ENCODE measurements at places on chromosomes 6 and 20. TPM values are rescaled to one million over a fixed set of nuclear protein-coding genes. Genes with fewer than 3 reads are reported as not detected.

The CLPSL2 gene
- total RNA-seq, result not detected

The SEMG1 gene
- total RNA-seq, result not detected

The OARD1 gene
- total RNA-seq, result 26.4 TPM

The PDE7B gene
- total RNA-seq, result 13.3 TPM

The CLVS2 gene
- 0.04 TPM for total RNA-seq

The GSTA1 gene
- 0.49 TPM for total RNA-seq

DNA sequence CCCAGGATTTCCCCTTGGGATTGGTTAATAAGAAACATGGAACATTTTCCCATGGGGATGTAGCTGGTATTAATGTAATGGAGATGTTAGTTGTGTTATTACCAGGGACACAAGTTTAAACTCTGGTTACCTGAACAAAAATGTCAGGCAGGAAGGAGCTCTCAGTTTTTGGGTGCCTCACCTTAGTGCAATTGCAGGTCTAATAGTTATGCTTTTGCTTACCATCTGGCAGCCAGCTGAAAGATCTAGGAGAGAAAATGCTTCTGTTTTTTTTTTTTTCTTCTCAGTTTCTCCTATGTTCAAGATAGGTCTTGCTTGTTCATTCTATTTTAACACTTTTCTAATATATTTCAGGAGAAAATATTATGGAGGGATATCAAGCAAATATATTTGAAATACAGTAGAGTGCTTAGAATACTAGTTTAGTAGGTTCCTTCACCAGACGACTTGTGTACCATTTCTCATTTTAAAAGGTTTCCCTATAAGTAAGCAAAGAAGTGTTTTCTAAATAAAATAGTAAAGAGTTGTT lies 4.2 kb upstream of the UBE2J1 start:
- no peak for DNase-seq

- DNase-seq, result no peak
Observed at GRCh38 chr6:15713325-15713724, 50.5 kb upstream of the DTNBP1 start.

- no peak for DNase-seq
Observed at GRCh38 chr6:129609635-129610034, 100.3 kb downstream of the ARHGAP18 start.

DNA sequence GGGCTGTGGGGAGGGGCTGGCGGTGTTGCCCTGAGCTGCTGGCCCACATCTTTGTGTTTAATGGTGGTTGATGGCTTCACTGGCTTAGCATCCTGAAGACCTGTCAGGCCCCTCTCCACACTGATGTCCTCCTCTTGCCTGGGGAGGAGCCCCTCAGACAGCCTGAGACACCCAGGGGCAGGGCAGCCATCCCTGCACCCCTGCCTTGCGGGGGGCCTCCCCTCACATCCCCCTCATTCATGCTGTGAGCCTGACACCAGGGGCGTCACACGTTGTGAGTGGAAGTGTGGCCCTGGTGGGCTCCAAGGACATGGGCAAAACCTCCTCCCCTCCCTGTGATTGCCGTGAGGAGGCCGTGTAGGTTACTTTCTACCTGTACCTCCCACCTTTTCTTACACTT lies 152.7 kb downstream of the DTNBP1 start:
- DNase-seq, result peak; percentile 27

- DNase-seq, result no peak
Observed at GRCh38 chr6:4582506-4583417, 193.4 kb upstream of the CDYL start.

DNA sequence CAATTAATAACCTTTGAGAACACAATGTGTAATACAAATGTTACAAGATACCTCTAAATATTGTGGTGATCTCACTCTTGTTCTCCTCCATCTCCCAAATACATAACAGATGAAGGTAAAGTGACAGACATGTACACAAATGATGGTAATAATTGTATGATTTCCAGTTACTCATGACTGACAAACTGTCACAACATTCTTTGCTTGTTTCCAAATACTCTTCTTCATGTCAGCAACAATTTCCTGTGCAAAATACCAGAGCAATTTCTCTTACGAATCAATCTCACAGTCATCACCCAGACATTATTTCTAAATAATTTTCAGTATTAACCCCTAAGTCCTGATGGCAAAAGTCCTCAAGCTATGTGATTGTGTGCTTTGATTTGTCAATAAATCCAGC lies 92.9 kb downstream of the RPS12 start:
- no peak for DNase-seq

DNA sequence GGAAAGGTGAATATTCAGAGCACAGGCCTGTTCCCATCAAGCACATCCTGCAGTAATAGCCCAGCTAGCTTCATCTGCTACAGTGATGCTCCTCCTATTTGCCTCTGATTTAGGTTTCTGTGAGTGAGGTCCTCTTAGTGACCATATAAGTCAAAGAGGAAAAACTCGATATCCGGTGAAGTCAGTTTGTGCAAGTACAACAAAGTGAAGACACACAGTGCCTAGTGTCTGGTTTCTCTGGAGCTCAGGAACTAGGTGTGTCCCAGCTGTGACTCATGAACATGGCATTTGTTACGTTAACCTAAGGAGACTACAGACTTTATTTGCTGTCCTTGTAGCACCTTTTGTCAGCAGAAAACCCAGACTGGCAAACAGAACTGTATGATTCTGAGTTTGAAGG lies 33.9 kb downstream of the EDN1 start:
- DNase-seq, result no peak

DNA sequence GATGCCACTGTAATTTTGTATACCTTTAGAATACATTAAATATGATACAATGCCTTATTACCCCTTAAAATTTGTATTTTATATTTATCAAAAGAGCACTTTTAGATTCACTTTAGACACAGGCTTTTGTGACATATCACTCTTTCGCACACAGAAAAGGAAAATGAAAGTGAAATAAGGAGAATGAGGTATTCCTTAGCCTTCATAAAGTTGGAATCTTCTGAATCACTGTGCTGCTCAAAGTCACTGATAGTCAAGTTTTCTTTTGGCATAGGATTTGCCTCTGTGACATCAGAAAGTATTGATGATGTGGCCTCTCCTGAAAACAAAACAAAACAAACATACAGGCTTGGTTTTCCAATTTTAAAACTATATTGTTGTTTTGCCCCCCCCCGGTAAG lies 1097.1 kb downstream of the KIF16B start:
- DNase-seq, result no peak

Data from sciatic nerve (tissue), 2 donors.